Fibroblast of mammary gland (primary cell): ENCODE measurements at places on chromosomes 5 and 9.

DNA sequence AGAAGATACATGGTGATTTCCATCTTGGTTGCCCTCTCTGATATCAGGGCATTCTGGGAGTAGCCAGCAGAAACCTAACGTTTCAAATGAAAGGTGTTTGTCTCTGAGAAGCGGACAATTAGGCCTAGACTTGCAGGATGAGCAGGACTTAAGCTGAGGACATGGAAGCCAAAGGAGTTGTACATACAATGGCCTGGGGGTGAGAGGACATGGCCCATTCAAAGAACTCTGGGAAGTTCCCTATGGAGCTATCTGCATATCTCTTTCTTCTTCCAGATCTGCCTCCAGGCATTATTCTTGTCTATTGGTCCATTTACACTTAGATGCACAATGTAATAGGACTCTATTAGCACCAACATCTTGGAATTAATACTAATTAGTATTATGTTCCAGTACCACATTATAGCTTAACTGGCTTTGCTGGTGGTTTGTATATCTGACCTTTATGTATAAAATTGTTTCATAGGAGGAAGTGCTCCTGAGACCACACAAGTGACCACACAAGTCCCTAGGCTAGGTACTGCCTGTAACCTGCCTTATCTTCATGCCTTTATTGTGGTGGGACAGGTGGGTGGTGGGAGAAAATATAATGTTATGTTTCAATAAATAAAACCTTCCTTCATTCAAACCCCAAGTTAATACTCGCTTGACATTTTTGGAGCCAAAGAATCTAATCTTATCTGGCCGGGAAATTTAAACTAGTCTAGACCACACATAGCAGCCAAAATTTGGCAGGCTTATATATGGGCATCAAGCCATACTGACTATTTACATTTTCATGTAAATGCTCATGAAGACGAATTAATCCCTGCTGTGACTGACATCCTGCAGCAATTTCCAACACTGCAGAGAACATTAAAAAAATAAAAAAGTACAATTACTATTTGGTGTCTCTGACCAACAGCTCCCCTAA lies 52.1 kb upstream of the EQTN start:
- no peak for DNase-seq

- no peak for DNase-seq
These were observed 67.8 kb upstream of the KLF4 start for GRCh38 chr9:107557236-107557990.

GRCh38 chr9:136710543-136710942 lies 1.8 kb upstream of the DIPK1B start:
- DNase-seq: no peak

DNA sequence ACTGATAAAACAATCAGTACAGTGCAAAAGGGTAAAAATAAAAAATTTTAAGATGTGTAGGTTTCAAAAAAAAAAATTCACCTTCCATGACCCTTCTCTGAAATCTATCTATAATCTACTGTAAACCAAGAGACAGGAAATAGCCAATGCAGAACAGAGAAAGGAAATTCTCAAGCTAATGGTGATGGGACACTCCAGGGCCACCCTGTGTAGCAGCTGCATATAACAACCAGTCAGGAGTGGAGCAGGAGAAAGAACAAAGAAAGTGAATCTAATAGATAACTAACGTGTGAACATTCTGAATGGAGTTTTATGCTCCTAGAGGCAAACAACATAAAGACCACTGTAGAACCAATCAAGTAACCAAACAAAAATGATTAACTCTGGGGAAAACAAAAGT lies 16.6 kb downstream of the SPTLC1 start:
- DNase-seq: no peak

- DNase-seq: no peak
These were observed 60.1 kb downstream of the CCDC171 start for GRCh38 chr9:15612962-15613361.

DNA sequence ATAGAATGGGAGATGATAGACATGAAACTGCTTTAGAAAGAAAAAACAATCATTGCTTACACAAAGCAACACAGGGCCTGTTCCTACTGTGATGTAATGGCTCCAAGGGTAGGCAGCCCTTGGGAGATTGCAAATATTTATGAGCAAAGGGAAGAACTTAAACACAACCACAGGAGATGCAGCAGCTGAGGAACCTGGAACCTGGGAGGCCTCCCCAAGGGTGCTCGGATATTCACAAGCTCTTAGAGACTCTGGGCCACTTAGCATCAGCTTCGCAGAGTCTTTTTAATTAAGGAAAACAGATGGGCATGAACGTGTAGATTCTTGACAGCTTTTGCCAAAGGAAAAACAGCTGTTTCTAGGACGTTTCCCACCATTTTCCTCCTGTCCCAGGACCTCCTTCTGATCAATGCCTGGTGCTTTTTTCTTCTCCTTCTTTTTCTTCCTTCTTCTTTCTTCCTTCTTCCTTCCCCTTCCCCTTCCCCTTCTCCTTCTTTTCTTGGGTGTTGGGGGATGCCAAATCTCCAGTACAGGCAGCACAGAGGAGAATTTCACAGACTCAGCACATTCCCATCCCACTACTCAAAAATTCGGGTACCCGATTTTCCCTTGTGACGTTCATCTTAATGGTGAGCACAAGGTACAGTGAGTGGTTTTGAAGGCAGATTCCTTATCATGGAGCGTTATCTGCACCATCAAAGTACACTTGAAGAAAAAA lies 28.1 kb upstream of the TCF7 start:
- DNase-seq: no peak

- no peak for DNase-seq
These were observed 194.4 kb downstream of the TAF11L14 start for GRCh38 chr5:17828681-17829080.
